Ovary (tissue), 10 donors: ENCODE measurements at places on chromosomes 3 and 15. TPM values are rescaled to one million over a fixed set of nuclear protein-coding genes. Genes with fewer than 3 reads are reported as not detected.

DNA sequence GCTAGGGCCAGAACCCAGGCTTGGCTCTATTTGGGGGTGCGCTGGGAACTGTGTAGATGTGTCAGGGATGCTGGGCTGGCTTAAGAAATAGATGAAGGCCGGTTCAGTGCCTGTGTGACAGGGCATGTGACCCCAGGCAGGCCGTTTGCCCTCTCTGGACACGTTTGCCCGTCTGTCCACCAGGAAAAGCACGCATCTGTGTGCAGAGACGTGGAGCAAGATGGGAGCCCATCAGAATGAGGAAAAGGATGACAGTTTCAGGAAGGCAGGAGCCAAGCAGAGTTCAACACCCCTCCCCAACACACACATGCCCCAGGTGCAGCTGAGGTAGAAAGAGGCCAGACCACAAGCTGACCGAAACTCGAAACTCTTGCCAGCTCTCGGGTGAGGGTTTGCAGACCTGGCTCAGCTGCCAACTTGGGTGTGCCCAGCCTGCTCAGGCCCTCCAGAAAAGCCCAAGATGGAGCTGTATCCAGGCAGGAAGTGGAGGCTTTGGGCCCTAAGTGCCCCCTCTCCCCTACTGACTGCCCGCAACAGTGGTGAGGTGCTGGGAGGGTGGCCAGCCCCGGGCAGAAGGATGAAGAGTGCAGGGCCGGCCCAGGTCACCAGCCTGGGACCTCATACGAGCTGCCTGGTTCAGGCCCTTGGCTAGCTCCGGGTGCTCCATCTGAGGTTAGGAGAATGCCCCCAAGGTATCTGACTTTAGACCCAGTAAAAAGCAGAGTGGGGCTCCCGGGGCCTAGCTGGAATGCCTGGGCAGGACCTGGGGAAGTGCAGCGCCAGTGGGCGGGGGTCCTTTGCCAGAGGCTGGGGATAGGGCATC lies 10.2 kb upstream of the MESP1 start:
- no peak for DNase-seq

DNA sequence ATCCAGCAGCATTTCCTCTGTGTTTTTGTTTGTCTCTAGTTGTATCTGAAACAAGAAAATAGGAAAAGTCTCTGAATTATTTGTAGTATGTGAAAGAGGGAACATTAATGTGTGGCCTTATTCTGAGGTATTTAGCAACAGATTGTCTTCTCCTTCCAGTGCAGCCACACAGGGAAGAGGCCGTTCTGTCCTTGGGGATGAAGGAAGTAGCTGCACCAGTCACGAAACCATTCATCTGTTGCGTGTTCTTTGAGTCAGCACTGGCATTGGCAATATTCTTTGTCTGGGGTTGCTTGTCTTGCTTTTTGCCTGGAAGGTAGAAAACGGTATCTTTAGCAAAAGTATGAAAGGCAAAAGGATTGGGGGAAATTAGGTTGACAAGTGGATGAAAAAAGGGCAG lies 91.6 kb downstream of the CDIN1 start:
- no peak for DNase-seq

- DNase-seq = no peak
Measured at GRCh38 chr15:101489237-101489598, 289 bp downstream of the PCSK6 start.

GRCh38 chr3:8319935-8320634 lies 181.5 kb upstream of the LMCD1 start:
- DNase-seq = no peak

DNA sequence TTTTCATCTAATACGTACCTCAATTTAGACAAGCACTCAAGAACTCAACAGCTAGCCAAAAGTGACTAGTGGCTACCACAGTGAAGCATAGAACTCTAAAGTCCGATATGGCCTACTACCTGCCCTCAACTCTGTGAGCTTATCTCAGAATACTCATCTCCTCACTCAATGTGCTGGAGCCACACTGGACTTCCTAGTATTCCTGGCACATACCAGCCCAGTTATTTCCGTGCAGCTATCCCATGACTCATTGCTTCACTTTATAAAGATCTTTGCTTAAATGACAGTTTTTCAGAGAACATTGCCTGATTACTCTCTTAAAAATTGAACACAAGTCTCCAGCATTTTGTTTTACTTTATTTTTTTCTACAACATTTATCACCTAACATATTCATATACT lies 524.7 kb downstream of the PYDC2 start:
- DNase-seq = no peak

DNA sequence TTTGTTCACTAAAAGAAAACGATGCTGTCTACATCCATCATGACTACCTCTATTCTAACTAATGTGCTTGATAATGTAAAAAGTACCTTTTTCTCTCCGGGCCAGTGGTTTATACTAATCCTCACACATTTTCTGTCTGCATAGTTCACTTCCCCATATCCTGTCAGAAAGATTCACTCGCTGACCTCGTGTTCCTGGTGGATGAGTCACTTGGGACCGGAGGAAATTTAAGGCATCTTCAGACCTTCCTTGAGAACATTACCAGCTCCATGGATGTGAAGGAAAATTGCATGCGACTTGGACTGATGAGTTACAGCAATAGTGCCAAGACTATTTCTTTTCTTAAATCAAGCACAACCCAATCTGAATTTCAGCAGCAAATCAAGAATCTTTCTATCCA lies 33.8 kb downstream of the COL6A5 start:
- DNase-seq = no peak

DNA sequence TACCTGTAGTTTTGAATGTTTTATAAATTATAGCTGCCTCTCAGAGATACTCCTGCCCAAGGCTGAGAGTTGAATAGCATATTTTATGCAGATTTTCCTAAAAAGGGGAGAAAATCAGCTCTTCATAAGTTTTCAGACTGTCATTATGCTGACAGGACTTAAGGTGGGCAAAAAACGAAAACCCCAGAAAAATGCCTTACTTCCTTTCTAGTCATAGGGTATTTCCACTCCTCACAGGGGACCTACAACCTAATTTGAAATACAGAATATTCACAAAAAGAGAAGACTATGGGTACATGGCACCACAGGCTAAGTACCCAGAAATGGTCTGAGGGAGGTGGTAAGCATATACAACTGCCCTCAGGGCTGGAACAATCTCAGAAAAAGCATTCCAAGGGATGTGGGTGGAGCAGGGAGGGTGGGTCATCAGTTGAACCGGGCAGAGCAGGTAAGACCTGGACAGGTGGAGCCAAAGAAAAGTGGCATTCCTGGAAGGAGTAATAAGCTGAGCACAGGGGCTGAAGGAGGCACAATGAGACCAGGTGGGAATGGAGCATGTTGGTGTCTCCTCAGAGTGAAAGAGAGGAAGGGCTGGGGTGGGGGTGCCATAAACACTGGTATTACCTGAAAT lies 10.6 kb upstream of the OXSR1 start:
- DNase-seq = no peak

C2CD4B gene
- 2.1 TPM for total RNA-seq

GOLGA6L22 gene
- not detected for total RNA-seq

SLC51B gene
- not detected for total RNA-seq

SATB1 gene
- total RNA-seq = 13.9 TPM
